ENCODE measurements at places on chromosomes 16 and 17.

DNA sequence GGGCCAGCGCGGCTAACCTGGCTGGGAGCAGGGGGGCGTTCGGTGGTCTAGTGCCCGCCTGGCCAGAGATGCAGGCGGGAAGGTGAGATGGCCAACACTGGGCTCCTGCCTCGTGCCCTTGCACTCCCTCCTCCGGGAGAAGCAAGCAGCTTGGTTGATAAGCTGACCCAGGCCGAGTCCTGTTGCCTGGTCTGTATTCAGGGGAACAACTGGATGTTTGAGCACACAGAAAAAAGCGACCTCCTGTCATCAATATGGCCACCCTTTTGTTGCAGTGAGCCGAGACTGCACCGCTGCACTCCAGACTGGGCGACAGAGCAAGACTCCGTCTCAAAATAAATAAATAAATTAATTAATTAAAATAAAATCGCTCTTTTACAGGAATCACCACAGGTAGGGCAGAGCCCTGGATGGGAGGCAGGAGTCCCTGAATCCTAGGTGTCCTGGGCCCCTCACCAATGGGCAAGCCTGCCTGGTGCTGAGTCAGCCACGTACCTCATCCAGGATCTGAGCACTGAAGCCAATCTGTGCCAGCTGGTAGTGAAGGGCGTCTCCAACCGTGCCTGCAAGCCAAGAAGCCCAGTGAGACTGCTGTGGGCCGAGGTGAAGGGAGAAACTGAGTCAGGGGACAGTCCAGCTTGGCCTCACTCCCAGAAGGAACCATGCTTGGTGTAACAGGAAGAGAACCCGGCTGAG lies 31.8 kb downstream of the HASPIN start:
- no peak for DNase-seq

DNA sequence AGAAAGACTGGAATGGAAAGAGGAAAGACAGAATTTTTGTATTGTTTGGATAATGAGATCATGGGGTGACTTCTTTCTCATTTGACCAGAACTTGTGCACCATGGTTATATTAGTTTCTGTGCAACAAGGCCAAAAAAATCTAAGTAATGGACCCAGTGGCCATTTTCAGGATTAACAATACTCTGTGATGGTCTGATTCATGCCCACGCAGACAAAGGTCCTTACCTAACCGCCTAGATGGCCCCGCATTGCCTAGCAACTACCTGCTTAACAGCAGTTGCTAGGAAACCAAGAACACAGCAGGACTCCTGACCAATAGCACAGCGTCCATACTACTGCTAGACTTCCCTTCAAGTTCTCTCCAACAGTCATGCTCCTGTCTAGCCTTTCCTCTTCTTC lies 22.4 kb downstream of the MIS12 start:
- DNase-seq = no peak

DNA sequence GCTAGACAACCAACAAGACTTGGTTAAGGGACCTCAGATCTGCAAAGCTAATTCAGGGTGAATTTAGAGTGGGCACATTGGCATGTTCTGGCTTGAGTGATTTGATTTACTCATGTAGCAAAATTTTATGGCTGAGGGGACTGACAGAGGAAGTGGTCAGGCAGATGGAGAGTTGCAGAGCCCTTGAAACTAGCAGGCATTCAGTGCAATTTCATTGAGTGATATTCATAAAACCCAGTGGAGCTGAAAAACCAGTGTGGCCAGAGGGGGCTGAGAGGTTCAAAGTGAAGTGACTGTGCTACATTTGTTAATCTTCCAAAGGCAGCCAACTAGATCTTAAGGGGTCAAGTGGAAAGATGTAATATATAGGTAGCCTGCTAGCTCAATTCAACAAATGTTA lies 2.2 kb upstream of the TMEM94 start:
- DNase-seq = no peak

GRCh38 chr16:27817038-27817437 lies 246.5 kb downstream of the GSG1L start:
- DNase-seq = no peak

DNA sequence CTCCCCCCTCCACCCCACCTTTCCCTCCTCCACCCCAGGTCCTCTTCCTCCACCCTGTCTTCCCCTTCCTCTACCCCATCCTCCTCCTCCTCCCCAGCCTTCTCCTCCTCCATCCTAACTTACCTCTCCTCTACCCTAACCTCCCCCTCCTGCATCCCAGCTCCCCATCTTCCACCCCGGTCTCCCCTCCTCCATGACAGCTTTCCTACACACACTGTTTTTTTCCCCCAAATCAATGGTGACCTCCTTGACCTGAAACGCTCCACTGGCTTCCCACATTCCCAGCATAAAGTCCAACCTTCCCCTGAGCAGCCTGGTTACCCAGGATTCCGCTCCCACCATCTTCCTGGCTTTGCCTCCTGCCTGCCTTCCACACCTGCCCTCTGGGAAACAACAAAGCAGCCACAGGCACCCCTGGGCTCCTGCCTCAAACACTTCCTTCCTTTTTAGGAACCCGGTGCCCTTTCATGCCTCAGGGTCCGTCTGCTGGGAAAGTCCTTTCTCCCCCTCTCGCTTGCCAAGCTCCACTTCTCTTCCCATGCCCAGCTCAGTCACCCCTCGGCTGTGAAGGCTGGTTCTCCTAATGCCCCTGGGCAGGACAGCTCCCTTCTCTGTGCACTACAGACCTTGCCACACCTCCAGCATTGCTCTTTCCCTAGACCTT lies 2.1 kb downstream of the RGS9 start:
- no peak for DNase-seq

DNA sequence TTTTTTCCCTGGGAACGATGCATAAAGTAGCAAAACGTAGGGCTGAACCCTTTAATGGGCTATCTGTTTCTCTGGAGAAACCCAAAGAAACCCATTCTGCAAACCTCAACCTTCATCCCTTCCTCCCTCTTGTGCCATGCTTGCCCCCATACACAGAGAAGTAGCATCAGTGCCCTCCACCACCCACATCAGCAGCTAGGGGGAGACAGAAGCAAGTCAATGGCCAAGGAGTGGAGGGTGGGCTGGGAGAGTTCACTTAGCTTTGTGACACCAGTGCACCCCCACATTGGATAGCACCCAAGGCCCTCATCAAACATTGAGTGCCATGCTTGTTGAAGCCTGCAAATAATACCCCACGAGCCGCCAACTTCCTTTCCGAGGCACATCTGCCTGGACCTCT lies 282.4 kb downstream of the ABCC12 start:
- DNase-seq = no peak

- peak; percentile 43 for DNase-seq
Observed at GRCh38 chr16:27425961-27426360, 24.0 kb downstream of the IL21R start.

GRCh38 chr17:4576729-4577322 lies 7.5 kb upstream of the SMTNL2 start:
- DNase-seq = no peak

- DNase-seq = no peak
Observed at GRCh38 chr17:44928950-44929720, 13.8 kb upstream of the GFAP start.

DNA sequence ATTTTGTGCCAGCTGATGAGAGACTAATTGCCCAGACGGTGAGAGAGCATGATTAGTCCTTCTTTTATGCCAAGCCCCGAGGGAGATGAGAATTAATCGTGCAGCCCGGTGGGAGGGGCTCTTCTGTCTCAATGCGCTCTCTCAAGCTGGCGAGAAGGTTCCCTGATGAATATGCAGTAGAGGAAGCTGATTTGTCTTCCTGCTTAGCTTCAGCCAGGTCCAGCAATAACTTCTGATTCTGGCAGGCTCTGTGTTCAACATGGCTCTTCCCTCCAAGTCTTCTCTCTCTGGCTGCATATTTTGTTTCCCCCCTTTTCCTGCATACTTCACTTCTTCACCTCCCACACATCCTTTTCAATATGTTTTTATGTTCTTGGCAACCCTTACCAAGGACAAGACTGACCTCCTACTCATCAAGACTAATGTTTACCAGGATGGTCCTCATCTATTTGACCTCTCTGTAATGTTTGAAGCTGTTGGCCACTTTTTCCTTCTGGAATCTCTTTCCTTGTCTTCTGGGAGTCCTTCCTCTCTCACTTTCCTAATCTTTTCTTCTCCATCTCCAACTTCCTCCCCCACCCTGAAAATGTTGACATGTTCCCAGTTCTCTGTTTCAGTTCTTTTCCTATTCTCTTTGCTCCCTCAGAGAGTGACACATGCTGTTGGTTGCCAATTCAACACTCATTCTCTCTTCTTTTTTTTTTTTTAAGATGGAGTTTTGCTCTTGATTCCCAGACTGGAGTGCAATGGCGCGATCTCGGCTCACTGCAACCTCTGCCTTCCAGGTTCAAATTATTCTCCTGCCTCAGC lies 33.1 kb downstream of the ARL4D start:
- DNase-seq = no peak

DNA sequence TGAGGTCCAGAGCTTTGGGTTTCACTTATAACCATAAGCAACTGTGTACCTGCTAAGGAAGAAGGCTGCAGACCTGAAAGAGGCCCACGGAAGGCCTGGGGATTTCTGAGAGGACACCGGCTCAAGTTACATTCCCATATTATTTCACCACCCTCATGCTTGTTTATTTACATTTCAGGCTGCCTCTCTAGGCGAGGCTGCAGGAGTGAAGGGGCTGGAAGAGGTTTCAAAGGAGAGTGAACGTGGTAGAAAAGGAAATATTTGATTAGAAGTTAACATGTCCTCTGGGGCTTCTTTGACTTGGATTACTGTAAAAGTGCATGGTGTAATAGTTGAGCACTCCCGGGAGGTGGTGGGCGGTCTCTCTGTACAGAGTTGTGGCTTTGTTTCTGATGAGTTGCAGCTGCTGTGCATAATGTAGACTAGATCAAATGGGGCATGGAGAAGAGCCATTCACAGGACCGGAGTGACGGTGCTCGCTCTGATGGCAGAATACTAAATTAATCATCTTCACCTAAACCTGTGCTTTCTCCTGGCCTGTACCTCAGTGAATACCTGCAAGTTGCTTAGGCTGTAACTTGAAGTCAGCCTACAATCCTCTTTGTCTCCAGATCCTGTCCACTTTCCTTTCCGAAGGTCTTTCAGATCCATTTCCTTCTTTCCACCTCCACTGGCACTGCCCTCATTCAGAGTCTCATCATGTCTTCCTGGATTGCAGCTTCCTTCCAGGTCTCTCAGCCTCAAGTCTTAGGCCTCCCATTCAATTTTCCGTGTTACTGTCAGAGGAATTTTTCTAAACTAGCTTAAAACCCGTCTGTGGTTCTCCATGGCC lies 1.9 kb upstream of the CPD start:
- DNase-seq = no peak

DNA sequence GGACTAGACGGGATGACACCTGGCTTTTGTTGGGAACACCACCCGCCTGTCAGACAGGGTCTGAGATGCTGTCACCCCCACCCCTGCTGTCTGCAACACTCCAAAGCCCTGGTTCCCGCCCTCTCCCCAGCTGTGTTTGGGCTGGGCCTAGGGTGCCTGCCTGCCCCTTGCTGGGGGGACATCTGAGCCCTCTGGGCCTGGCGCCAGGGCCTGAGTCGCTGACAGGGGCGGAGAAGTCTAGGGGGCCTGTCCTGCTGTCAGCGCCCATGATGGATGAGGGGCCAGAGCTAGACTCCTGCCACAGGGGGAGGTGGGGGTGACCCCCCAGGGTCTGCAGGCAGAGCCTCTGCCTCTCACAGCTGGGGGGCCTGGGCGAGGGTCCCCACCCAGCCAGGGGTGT lies 7.6 kb upstream of the PKMYT1 start:
- no peak for DNase-seq

DNA sequence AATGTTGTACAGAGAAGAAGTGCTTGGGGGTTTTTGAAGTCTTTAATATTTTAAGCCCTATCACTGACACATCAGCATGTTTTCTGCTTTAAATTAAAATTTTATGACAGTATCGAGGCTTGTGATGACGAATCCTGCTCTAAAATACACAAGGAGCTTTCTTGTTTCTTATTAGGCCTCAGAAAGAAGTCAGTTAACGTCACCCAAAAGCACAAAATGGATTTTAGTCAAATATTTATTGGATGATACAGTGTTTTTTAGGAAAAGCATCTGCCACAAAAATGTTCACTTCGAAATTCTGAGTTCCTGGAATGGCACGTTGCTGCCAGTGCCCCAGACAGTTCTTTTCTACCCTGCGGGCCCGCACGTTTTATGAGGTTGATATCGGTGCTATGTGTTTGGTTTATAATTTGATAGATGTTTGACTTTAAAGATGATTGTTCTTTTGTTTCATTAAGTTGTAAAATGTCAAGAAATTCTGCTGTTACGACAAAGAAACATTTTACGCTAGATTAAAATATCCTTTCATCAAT lies 57.8 kb downstream of the HLF start:
- no peak for DNase-seq

GRCh38 chr16:2824626-2825025 lies 5.5 kb upstream of the ZG16B start:
- DNase-seq = no peak

- no peak for DNase-seq
Observed at GRCh38 chr16:83532634-83533033, 275.1 kb upstream of the HSBP1 start.

GRCh38 chr17:21072745-21073197 lies 30.0 kb upstream of the USP22 start:
- DNase-seq = no peak

- DNase-seq = no peak
Observed at GRCh38 chr17:41942626-41943373, 12.4 kb downstream of the ODAD4 start.

DNA sequence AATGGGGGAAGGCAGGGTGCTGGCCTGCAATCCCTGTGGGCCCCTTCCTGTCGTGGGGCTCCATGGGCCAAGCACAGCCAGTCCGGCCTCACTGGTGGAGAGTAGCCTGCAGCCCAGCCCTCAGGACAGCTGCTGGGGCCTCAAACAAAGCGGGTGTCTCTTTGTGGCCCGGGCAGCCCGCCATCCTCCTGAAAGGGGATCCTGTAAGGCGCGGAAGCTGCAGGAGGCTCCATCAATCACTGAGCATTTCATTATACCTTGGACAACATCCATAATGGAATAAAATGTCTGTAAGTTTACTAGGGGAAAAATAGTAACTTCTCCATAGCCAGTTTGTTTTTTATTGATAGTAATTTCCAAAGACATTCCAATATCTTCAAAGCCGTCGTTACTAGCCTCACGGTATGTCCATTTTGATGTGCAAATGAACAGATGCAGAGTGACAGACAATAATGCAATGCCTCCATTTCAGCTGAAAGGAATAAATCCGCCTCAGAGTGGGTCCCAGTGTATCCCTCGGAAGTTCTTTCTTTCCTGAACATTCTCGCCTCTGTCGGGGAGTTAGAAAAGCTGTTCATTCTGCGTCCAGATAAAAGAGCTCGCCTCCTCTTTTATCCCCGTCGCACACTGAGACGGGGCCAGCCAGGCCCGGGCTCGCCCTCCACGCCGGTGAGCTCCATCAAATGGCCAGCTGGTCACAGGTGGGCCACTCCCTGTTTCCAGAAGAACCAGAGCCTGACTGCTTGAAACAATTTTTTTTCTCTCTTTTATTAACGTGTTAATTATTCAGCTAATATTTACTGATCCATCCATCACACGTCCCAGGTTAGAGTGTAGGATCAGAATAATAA lies 14.4 kb downstream of the WSCD1 start:
- no peak for DNase-seq
